Aorta (tissue), 5 donors: ENCODE measurements at places on chromosomes 2 and 18. TPM values are rescaled to one million over a fixed set of nuclear protein-coding genes. Genes with fewer than 3 reads are reported as not detected.
A peak's percentile ranks its signal among the peaks of the same experiment; 100 is the strongest.

DUSP2 gene
- 5.7 TPM for total RNA-seq

ZNF396 gene
- 4.4 TPM for total RNA-seq

TUBA4A gene
- 44.3 TPM for total RNA-seq

KLHL41 gene
- total RNA-seq: 0.81 TPM

CRYBA2 gene
- total RNA-seq: not detected

CIB4 gene
- not detected for total RNA-seq

SOX11 gene
- not detected for total RNA-seq

MAP2 gene
- total RNA-seq: 59.7 TPM

CCDC68 gene
- 8.3 TPM for total RNA-seq

DNA sequence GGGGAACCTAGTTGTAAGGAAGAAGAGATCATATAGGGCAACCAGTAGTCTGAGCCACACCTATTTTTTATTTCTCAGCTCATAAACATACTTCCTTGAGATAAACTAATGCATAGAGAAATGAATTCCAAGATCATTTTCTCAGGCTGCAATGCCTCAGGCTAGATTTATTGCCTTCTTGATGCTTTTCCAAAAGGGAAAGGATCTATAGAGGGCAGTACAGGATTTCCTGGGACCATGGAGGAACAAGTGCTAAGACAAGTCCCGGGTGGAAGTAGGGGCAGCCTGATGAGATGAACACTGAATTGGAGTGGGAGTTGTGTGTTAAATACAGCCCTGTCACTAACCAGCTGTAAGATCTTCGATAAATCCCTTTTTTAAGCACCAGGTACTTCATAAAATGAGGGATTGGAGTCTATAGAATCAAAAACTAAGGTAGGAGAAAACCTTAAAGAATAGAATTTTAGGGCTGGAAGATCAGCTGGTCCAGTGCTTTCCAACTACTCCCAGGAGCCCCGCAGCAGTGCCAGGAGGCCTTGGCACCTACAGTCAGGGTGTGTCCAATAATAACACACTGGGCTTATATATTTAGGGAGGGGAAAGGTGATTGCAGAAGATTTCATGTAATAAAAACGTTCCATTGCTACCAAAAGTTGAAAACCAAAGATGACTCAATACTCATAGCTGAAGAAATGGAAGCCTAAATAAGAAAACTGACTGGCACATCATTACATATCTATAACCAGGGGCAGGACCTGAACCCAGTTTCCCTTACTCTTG lies 58.1 kb downstream of the SERTAD2 start:
- no peak for DNase-seq

DNA sequence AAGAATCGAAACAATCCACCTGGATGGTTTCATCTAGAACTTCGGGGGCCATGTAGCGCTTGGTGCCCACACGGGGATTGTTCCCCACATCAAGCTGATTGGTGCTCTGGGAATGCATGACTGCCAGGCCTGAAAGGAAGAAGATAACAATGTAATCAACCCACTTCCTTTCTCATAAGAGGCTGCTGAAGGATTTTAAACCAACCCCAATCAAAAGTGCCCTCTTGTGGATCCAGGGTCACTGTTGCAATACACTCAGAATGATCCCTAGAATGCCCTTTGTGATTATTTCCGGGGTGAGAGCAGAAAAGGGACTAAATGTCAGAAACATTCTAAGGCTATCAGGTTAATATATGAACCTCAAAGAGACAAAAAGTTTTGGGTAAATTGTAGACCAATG lies 115.2 kb downstream of the ACVR1 start:
- DNase-seq: no peak

- DNase-seq: no peak
Measured at GRCh38 chr18:44552706-44553105, 128.0 kb upstream of the SETBP1 start.

DNA sequence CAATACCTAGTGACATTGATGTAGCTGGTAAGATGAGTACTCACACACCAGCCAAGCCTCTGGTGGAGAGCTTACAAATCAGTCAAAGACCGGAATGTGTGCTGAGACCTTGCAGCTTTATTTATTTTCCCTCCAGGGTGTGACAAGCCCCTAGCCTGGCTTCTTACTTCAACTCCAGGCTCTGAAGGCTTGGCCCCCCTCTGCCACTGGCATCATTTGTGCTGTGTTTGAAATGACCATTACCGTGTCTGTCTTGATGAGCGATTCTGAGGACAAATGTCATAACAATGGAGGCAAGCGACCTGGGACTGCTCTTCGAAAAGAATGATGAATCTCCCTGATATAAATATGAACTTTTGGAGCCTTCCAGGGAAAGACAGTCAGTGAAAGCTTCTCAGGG lies 749.9 kb upstream of the HS6ST1 start:
- DNase-seq: no peak

DNA sequence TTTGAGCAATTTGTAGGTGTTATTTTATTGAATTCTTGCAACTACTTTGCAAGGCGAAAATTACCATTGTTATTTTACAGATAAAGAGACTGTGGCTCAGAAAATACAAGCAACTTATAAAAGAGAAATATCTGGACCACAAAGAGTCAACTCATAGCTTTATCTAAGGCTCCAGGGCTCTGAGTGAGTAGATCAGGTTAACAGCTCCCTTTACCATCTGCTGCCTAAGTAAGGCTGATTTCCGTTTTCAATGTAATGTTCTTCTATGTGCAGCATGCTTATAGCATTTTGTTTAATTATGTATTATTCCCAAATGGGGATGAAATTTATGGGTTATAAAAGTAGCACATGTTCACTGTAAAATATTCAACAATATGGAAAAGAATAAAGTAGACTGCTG lies 299.1 kb upstream of the TNP1 start:
- DNase-seq: no peak

GRCh38 chr2:25265802-25266201 lies 75.9 kb downstream of the DNMT3A start:
- DNase-seq: no peak

DNA sequence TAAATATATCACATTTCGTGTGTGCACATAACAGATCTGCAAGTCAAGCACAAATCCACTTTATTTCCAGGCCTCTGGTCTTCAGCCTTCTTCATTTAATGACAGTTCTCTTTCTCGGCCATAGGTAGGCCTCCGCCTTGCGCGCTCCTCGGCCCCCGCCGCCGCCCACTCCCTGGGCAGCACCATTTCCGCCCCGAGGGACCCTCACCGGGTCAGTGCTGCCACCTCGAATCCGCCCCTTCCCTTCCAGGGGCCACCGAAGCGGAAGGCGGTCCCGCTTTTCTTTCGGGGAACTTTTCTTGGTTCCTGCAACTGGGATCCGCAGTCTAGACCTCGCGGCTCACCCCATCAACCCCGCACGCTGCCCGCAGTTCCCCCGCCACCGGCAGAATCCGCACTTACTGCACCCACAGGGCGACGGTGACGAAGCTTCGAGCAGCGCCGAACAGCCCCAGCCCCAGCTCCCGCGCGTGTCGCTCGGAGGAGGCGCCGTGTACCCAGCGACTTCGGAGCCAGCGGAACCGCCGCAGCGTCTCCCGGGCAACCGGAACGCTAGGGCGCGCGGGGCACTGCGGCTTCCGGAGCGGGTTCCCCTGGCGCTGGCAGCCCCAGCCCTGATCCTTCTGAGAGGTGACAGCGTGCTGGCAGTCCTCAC lies at the start of gene CDKL4:
Gene CDKL4, minus strand, starts transcription at position 502 of the 655 bp plus-strand sequence.
- no peak for DNase-seq

DNA sequence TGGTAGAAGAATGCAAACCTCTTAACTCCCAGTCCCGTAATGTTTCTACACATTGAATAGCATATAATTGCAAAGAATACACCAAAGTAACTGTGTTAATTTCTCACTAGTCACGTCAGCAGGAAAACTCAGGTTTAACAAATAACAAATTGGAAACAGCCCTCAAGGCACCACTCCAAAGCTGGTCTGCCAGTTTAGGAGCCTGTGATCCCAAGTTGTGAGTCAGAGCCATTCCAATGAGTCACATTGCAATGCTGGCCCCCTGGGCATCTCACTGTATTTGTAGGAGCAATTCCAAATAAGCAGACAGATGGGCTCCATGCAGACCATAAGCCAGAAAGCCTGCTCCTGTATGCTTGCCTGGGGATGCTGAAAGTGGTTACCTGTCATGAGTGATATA lies 143.2 kb upstream of the SETBP1 start:
- DNase-seq: peak; percentile 77

- no peak for DNase-seq
Measured at GRCh38 chr2:160022162-160022561, 40.3 kb downstream of the PLA2R1 start.

DNA sequence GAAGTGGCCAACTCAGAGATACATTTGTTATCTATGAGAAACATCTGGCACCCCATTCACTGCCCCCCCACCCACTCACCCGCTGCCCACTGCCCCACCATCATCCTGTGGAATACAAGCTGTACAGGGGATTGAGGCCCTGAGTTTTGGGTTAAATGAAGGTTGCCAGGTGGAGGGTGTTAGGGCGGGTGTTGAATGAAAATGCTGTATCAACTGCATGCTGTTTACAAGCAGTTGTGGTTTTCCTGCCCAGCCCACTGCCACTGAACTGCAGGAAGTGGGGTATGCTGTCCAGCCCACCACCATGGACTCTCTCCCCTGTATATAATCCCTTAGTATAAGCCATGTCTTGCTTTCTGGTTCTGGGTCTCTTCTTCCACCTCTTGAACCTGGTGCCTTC lies 481.9 kb downstream of the METTL4 start:
- no peak for DNase-seq

GRCh38 chr2:229419158-229419557 lies 148.1 kb upstream of the PID1 start:
- DNase-seq: no peak

- no peak for DNase-seq
Measured at GRCh38 chr18:3799515-3799914, 349.5 kb downstream of the TGIF1 start.

DNA sequence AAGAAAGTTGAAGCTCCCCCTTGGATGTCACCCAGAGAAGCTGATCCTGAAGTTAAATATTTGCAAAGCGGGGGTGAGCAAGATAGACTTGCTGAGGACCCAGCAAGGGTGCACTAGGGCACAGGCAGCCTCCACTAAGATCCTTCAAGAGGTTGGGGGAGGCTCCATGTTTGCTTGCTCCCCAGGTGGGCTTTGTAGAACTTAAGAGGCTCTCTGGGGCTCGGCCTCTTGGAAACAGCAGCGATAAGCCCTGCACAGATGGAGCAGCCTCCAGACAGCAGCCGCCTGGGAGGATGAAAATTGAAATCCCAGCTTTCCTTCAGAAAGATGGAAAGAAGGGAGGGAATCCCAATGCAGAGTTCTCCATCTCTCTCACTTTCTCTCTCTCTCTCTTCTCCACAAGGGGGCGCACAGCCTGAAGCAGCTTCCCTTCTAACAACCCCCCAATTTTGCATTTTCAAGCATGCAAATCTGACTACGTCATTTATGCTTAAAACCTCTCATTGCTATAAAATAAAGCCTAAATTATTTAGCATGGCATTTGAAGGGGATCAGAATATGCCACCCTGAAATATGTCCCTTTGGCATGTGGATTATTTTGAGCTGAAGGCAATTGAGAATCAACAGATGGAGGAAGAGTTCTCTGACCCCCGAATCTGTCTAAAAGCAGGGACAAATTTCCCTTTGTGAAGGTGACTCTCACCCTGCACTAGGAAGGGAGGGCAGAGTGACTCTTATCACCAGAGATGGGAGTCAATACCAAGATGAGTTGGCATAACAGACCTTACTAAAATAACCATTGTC lies 185.7 kb upstream of the KLHL29 start:
- DNase-seq: no peak

DNA sequence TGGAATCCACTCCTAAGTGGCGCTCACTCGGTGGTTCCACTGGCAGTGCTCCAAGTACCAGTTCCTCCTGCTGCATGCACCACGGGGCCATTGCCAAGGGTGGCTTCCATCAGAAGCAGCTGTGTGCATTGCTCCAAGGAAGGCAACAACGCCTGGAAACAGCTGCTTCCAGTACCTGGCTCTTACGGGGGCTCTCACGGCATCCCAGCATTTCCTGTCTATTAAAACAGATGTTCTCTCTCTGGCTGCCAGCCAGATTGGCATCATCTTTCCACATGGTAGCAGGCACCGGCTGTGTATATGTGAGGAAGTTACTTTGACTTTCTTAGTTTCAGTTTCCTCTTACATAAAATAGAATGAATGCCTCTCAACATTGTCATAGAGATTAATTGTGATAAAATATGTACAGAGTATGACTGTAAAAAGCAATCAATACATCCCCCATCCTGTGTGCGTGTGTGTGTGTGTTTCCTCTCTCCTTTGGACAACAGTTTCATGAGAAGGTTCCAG lies 84.9 kb downstream of the CMPK2 start:
- no peak for DNase-seq

- DNase-seq: no peak
Measured at GRCh38 chr18:54392543-54393023, 34.9 kb downstream of the C18orf54 start.

DNA sequence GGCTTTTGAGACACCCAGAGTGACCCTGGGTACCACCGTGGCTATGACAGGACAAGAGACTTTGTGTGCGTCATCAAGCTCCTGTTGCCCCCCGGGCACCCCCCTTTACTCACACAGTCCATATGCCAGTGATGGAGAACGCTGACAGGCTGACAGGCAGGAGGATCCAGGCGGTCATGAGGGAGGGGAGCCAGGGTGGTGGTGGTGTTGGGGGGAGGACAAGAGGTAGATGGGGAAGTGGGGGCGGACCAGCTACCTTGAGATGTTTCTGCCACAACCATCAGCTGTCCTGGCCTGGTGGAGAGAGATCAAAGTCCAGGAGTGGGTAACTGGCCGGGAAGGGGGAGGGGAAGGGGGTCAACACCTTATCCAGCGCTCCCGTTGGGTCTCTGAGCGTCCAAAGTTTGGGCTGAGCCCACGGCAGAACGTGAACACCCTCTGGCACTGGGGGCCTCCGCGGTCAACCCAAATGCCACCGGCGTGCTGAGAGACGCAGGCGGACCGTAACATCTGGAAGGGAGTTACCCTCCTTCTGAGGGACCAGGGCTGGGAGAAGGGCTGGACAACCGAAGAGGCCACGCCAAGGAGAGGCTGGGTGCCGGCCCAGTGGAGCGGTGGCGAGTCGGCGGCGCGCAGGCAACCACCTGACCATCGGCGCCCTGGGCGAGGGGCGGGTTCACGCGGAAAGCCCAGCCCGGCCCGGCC lies 575 bp downstream of the TMEM150A start:
- DNase-seq: peak; percentile 85

GRCh38 chr2:220783671-220784070 lies 788.4 kb downstream of the EPHA4 start:
- DNase-seq: no peak

GRCh38 chr2:2043394-2043793 lies 287.7 kb downstream of the MYT1L start:
- DNase-seq: no peak

DNA sequence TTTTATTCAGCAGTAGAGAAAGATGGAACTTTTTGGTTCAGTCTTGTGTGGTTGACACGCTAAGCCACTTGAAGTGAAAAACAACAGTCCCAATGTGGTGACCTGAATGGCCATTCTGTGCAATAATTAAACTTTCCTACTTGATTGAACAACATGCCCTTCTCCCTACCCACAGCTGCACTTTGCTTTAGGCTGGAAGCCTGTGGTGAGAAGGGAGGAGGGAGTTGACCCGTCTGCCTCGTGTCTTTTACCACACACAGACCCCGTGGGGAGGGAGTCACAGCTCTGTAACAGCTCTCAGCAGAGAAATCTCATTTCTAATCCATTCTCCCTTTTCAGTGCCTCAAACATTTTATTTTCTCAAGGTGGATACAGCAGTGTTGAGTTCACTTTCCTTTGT lies 138.2 kb upstream of the PKDCC start:
- DNase-seq: no peak
